HuH-7 (cell line): ENCODE measurements at places on chromosomes 11 and 22.

DNA sequence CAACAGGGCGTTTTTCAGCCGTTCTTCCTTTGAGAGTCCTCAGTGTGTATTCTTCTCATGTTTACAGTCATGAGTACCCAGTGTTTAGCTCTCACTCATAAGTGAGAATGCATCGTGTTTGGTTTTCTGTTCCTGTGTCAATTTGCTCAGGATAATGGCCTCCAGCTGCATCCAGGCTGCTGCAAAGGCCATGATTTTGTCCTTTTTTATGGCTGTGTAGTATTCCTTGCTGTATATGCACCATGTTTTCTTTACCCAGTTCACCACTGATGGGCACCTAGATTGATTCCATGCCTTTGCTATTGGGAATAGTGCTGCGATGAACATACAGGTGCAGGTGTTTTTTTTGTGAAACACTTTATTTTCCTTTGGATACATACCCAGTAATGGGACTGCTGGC lies 23.5 kb downstream of the B3GAT1 start:
- no peak for DNase-seq

- DNase-seq, result no peak
Measured at GRCh38 chr22:46686221-46687047, 51.6 kb downstream of the CERK start.

DNA sequence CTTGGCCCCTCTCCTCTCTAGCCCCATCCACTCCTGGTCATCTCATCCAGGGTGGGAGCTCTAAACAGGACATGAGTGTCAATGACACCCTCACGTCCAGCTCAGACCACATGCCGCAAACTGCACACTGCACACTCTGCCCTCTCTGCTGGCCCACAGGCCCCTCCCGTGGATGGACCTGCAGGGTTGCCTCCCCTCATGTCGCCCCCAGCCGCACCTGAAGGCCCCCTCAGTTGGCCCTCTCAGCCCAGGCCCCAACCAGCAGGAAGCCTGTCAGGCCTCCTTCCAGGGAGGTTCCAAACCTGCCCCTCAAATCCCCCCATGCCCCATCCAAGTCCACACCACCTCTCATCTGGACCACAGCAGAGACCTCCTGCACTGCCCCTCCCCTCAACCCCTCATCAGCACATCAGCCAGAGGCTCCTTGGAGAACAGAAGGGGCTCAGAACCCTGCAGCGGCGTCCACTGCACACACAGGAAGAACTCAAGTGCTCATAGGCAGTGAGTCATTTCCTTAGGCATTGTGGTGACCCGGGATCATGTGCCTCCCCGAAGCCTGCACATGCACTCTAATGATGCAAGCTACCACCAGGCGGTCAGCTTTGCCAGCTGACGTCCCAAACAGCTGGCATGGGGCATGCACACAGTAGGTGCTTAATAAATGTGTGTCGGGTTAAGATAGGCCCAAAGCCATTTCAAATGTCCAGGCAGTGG lies 12.9 kb upstream of the CDKN1C start:
- no peak for DNase-seq

DNA sequence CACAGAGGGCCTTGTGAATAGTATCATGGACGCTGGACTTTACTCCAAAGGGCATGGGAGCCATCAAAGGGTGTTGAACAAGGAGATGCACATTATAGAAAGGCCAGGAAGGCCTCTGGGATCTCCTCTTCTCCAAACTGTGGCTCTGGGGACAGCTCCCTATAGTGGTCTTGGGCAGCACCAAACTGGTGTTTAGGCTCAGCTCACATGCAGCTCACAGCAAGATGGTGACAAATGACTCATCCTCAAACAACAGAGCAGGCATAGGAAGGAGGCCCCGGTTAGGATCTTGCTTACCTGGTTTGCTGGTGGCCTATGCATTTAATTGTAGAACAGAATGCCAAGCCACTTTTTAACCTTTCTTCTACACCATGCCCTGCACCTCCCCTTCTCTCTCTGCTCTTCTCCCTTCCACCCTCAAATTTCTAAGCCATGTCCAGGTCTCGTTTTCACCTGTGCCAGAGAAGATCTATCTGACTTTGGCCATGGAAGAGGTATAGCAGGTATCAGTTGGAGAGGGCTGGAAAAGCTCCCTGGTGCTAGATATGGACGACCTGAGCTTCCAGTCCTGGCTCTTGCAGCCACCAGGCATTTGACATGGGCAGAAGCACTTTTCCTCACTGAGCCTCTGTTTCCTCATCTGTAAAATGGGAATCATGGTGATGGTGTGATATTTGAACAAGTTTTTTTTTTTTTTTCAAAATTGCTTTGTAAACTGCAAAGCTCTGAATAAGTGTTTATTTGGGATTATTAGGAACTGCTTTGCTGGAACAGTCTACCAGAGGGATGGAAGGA lies 14.4 kb upstream of the EHF start:
- DNase-seq, result no peak

GRCh38 chr11:41779401-41779960 lies 320.0 kb upstream of the LRRC4C start:
- DNase-seq, result no peak

- no peak for DNase-seq
Measured at GRCh38 chr22:49021926-49022815, 805.5 kb downstream of the BRD1 start.

- no peak for DNase-seq
Measured at GRCh38 chr11:77726524-77726923, 88.9 kb upstream of the CLNS1A start.

GRCh38 chr22:40070701-40071100 lies 75.9 kb downstream of the FAM83F start:
- no peak for DNase-seq

GRCh38 chr11:635945-636510 lies 1.0 kb upstream of the DRD4 start:
- DNase-seq, result no peak

DNA sequence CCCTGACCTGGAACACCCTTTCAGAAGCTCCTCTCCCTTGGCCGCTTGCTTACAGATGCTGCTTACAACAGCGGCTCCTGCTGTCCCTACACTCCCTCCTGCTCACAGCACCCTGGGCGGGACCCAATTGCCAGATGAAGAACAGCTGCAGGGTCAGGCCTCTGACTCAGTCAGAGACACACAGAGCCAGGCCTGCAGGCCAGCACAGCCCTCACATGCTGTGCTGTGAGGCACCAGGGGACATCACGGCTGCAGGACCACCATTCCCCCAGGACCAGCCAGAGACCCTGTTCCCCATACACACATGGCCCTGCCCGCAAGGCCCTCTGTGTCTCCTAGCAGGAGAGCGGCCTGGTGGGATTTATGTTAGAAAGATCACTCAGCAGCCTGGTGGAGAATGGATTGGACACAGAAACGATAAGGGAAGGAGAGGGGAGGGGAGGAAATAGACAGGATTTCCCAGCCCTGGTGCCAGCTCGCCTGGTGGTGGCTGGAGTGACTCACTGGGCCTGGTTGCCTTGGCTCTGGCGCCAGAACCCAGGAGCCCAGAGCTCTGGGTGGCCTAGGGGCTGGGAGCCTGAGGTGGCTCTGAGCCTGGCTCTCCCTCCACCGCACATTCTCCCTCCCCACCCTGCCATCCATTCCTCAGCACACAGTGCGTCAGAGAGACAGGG lies 6.7 kb downstream of the CAPN5 start:
- peak; percentile 44 for DNase-seq

DNA sequence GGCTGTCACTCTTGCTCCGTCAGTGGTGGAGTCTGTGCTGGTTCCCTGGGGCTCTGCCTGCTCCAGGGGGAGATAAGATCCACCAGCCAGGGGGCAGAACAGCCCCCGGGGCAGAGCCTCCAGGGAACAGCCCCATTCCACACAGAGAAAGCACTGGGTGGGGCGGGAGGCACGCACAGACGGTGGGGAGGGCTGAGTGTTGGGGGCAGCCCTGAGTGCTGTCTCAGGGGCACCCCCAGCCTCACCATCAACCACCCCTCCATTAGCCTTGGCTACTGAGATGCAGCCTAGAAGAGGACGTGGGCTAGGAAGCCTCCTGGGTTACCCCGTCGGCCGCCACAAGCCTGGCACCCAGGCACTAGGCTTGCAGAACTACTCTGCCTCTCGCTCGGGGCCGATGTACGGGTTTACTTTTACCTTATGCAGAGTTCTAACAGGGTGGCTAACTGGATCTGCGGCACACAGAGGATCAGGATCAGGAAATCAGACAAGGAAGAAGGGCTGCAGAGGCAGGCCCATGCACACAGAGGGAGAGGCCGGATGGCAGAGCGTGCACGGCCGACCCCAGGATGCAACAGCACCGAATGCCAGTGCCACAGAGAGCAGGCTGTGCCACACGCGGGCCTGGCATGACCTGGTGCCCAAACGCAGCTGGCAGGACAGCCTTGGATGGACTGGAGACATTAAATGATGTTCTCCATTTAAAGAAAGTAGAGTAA lies 140.5 kb downstream of the CTTN start:
- DNase-seq, result no peak

- no peak for DNase-seq
Measured at GRCh38 chr11:5626196-5626595, 1.4 kb downstream of the TRIM34 start.

DNA sequence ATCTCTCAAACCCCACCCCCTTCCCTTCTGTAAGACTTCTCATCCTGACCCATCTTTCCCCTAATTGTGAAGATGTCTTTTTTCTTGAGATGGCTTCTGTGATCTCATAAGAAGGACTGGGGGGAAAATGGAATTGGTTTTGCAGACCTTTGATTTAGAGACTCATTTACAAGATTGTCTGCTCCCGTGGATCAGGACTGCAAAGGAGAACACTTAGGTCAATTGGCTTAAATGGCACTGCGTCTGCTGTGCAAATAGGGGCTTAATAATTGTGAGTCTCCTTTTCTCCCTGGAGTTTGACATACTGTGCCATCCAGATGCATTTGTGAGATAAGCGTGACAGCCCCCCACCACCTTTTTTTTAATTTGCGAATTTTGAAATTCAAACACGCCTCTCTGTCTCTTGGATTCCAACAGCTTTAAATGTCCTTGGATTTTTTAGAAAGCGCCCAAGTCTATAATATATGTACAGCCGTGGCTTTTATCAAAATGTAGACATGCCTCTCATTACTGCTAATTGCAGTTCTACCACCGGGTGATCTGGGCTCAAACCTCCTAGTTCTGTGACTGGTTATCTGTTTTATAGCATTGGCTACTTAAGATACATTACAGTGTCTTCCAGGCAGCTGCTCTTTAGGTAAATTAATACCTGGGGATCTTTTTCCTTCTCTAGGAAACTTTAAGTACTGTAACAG lies 150.0 kb downstream of the DBX1 start:
- DNase-seq, result no peak

GRCh38 chr11:71332447-71332846 lies 80.1 kb upstream of the SHANK2 start:
- no peak for DNase-seq

- DNase-seq, result no peak
Measured at GRCh38 chr11:118998822-118999221, 884 bp downstream of the CENATAC start.

GRCh38 chr11:60679879-60680278 lies 19.5 kb upstream of the MS4A8 start:
- DNase-seq, result no peak

DNA sequence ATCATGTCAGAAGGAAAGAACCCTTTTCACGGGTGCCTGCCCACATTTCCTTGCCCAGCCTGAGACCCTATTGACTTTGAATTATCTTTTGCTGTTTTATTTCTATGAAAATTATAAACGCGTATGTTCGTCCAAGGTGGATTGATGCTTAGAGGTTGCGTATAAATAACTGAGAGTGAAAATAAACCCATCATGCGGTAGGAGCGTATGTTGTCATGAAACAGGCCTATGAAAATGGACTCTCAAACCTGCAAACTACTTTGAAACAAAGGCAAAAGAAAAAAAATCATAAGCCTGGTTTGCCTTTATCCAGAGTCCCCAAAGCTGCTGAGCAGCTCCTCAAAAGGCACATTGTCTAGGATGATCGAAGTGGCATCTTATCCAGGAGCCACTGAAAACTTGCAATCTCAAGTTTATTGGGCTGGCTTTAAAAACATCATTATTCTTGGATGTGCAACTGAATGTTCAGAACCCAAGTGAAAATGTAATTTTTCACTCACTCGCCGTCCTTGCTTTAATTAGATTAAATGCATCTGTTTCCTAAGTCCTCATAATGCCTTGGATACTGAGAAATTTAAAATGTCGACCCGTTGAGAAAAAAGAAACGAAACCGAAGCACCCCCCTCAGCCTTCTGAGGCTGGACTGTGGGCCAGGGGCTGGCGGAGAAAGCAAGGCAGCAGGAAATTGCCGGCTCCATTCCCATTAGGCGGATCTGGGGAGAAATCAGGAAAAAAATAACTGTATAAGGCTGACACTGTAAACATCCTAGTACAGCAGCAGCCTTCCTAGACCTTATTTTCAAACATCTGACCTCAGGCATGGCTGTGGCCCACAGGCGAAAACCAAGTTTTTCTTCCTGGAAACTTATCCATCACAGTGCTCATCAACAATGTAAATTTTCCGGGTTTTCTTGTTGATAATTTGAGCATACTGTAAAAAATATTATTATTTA lies 82.9 kb upstream of the PPARA start:
- no peak for DNase-seq

DNA sequence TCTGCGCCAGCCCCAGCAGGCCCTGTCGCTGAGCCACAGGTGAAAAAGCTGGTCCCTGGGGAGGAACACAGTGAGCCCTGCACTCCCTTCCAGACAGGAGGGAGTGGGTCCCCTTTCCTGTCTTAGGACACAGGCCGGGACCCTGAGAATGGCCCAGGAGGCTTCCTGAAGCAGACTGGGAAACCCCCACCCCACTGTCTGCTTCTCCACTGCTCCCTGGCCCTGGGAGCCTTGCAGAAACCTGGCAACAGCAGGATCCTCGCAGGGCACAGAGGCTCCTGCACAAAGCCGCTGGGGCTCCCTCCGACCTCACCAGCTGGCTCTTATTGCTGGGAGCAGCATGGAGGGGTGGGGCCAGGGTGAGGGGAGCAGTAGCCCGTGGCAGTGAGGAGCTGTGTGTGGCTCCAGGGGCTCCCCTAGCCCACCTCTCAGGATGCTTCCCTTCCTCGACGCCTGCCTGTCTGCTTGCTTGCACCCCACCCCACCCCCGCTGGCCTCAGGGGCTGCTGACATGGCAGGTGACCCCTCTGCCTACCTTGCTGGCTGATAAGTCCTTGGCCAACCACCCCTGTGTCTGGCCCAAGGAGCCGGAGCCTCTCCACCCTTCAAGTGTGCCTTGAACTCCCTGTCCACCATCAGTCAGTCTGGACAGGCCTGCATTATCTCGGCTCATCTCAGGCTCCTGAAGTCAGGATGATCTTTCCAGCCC lies 72.1 kb upstream of the KCNQ1OT1 start:
- DNase-seq, result no peak

DNA sequence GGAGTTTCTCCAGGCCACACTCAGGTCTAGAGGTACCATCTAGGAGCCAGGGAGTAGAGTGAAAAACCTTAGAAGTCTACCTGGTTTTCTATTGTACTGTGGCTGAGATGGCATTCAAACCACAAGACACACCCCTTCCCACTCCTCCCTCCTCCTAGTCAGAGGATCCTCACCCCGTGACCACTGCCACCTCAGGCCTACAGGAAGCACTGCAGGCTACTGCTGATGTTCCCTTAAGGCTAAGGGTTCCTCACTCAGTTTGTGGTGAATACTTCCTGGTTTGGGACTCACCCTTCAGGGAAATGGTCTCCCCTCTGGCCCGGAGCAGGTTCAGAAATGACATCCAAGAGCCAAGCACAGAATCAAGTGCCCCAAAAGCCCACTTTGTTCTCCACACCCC lies 1293.9 kb downstream of the JRKL start:
- DNase-seq, result no peak

GRCh38 chr11:131664816-131665215 lies 294.4 kb downstream of the NTM start:
- DNase-seq, result no peak

GRCh38 chr11:100525635-100526034 lies 161.5 kb upstream of the ARHGAP42 start:
- DNase-seq, result no peak

- no peak for DNase-seq
Measured at GRCh38 chr11:65844231-65844872, 10.6 kb downstream of the SNX32 start.

- no peak for DNase-seq
Measured at GRCh38 chr22:20946080-20946986, 20.7 kb upstream of the AIFM3 start.
